ENCODE measurements at places on chromosomes 4 and X.
A peak's percentile ranks its signal among the peaks of the same experiment; 100 is the strongest.

DNA sequence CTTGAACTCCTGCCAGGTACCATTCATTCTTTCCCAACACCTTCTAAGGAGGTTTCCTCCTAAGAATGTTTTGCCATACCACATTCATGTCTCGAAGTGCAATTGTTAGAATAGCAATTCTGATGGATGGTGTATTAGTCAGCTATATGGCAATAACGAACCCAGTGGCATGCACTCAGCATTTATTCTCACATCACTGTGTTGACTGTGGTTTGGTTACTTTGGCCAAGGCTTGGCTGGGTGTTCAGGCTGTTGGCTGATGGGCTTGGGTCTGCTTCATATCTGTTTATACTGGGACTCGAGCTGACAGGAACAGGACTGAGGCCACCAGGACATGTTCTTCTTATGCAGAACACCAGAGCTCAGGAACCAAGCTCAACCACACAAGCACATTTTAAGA lies 31.7 kb downstream of the PSAPL1 start:
- no peak for DNase-seq

DNA sequence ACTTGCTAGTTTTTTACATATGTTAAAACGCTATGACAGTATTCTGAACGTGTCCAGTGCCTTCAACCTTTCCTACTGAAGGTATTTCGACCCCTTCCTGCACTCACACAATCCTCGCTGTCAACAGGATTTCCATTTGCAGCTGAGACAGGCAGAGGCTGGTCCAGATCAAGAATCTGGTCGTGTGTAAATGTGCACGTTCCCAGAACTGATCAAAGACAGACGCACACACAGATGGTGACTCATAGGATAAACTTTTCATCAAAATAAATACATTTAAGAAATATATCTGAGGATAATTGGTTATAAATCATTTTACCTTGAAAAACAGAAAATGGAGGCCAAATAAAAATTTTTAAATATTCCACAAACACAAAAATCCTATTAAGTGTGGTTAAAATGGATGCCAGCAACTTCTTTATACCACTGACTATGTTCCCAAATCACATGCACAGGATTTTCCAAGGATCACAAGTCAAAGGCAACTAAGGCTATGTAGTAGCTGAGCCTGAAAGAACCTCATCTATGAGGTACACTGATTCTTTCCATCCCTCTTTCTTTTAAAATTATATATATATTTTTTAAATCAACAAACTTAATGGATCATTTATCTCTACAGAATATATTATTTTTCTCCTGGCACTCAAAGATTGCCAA lies 85.9 kb downstream of the RNF150 start:
- peak; percentile 12 for DNase-seq

DNA sequence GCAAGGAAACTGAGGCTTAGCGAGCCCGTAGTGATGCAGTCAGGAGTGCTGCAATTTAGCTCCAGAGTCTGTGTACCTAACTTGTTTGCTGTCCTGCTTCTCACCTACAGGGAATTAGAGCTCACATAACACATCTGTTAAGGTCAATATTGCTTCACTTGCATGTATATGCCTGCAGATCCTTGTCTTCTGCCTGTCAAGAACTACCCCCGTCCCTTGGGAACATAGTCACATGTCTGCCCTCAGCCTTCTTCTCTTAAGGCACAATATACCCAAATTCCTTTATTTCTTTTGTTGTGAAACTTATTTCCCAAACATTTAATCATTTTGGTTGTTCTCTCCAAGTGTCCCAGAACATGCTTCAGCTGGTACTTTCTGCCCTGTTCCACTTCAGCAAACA lies 103.3 kb upstream of the LEF1 start:
- no peak for DNase-seq

DNA sequence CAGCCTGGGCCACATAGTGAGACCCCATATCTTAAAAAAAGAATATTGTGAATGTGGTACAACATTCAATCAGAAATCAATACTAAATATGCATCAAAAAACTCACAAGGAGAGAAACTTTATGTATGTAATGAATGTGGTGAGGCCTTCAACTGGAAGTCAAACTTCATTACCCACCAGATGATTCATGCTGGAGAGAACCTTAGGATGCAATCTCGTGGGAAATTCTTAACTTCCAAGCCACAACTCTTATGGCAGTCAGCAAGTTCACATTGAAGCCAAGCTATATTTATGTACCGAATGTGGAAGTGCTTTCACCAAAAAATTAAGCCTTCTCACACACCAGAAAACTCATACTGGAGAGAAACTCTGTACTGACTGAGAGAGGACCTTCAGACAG lies 84.5 kb upstream of the UXT start:
- peak; percentile 37 for DNase-seq

GRCh38 chrX:16807548-16807947 lies 21.3 kb downstream of the TXLNG start:
- DNase-seq: peak; percentile 58

DNA sequence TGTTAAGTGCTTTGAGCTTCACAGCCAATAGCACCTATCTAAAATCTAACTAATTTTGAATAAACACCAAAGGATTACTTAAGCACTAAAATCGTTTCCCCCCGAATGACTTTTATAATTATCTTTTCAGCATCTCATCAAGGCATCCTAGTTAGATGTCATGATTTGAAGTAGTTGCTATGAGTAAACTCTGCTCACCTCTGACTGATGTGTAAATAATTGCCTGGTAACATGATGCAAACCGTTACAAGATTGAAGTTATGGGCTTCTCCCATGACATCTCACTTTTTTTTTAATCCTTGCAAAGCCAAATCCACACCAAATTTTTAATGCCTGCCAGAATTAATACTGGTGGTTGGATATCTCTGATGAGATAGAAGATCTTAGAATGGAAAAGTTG lies 377.1 kb downstream of the PRDM5 start:
- DNase-seq: no peak

GRCh38 chr4:183790661-183791060 lies 114.4 kb upstream of the STOX2 start:
- DNase-seq: no peak

All from AG20443 (cell line).